ENCODE measurements at places on chromosomes 13 and 19. TPM values are rescaled to one million over a fixed set of nuclear protein-coding genes. Genes with fewer than 3 reads are reported as not detected.

METTL21C gene
- total RNA-seq = not detected

KCNRG gene
- total RNA-seq = 0.21 TPM

NTF4 gene
- total RNA-seq = not detected

ZNF83 gene
- total RNA-seq = 55.6 TPM

RNF113B gene
- not detected for total RNA-seq

CKM gene
- not detected for total RNA-seq

MBD3L3 gene
- not detected for total RNA-seq

PEG3 gene
- total RNA-seq = not detected

KLK2 gene
- total RNA-seq = not detected

KLK5 gene
- total RNA-seq = not detected

TEKTIP1 gene
- 0.97 TPM for total RNA-seq

MTUS2 gene
- total RNA-seq = 0.05 TPM

RDH13 gene
- total RNA-seq = 15.1 TPM

ZNF682 gene
- total RNA-seq = 6.9 TPM

SLC8A2 gene
- total RNA-seq = 0.05 TPM

ZNF28 gene
- 16.6 TPM for total RNA-seq

PSG1 gene
- total RNA-seq = not detected

EMP3 gene
- 212 TPM for total RNA-seq

CEACAM7 gene
- not detected for total RNA-seq

CAPS gene
- 15.6 TPM for total RNA-seq

HIF3A gene
- 77.5 TPM for total RNA-seq

KISS1R gene
- total RNA-seq = 1.7 TPM

RAB8A gene
- total RNA-seq = 55.9 TPM

PCID2 gene
- total RNA-seq = 47.9 TPM

PRODH2 gene
- total RNA-seq = not detected

IPO5 gene
- 145 TPM for total RNA-seq

NOTCH3 gene
- 200 TPM for total RNA-seq

SELENOV gene
- total RNA-seq = not detected

SWSAP1 gene
- total RNA-seq = 2.4 TPM

FUT6 gene
- not detected for total RNA-seq

ARHGAP35 gene
- 113 TPM for total RNA-seq

OPA3 gene
- total RNA-seq = 18.0 TPM

PSMC4 gene
- total RNA-seq = 88.2 TPM

ZNF491 gene
- 6.2 TPM for total RNA-seq

IRGC gene
- not detected for total RNA-seq

ACP5 gene
- total RNA-seq = 1.3 TPM

RFXAP gene
- total RNA-seq = 9.4 TPM

HIPK4 gene
- total RNA-seq = 0.29 TPM

MBD3L2 gene
- not detected for total RNA-seq

CLDN10 gene
- not detected for total RNA-seq

ZNF14 gene
- total RNA-seq = 5.3 TPM

ELAVL1 gene
- total RNA-seq = 98.5 TPM

FREM2 gene
- total RNA-seq = 0.37 TPM

SLAIN1 gene
- total RNA-seq = not detected

CEACAM1 gene
- total RNA-seq = not detected

CLC gene
- total RNA-seq = not detected
